ENCODE measurements at places on chromosomes 5 and 9. TPM values are rescaled to one million over a fixed set of nuclear protein-coding genes. Genes with fewer than 3 reads are reported as not detected.

DNA sequence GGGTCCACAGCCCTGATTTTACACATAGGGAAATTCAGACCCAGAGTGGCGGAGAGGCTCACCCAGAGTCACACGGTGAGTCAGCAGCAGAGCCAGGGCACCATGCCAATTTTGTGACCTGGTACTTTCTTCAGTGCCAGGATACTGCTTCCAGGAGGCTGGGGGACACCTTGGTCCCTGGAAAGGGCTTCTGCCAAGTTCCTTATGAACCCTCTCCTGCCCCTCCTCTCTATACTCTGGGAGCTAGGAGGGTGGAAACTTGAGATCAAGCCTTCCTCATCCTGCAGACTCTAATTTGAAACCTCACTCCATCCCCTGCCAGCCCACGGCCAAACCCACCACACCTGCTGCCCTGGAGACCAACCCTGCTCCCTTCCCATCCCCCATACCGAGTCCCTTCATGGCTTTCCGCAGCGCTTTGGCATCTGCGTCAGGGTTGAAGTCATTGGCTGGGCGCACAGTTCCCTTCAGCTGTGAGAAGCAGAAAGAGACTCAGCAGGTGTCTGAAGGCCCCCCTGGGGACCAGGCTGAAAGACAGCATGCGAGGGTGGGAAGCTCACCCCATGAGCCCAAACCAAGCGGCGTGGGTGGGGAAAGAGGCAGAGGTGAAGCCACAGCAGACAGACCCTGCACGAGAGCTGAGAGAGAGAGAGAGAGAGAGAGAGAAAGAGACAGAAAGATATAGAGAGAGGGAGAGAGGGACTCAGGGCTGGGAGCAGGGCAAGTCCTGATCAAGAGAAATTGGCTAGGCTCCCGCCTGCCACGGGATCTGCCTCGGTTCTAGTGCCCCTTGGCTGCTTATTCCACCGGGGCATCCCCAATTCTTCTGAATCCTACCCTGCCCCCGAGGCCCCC lies 33.5 kb downstream of the ANXA6 start:
- no peak overlapping the region for H3K4me3 ChIP-seq
- peak overlapping the region; percentile 72 for H3K27ac ChIP-seq
- no peak for DNase-seq
- H3K27me3 ChIP-seq: no peaks in the 10 kb centered on the region
- H3K36me3 ChIP-seq: peaks cover 41% of the 10 kb centered on the region

- peaks cover 7% of the 10 kb centered on the region for H3K27me3 ChIP-seq
- no peak overlapping the region for H3K27ac ChIP-seq
- H3K4me3 ChIP-seq: no peak overlapping the region
- H3K36me3 ChIP-seq: no peaks in the 10 kb centered on the region
Observed at GRCh38 chr5:79508354-79508753, 5.6 kb downstream of the HOMER1 start.

Gene ANKRD34B
- total RNA-seq: not detected

Gene MARCHF11
- total RNA-seq: not detected

- H3K4me3 ChIP-seq: no peak overlapping the region
- no peaks in the 10 kb centered on the region for H3K4me1 ChIP-seq
- no peak for DNase-seq
- no peaks in the 10 kb centered on the region for H3K36me3 ChIP-seq
- H3K27ac ChIP-seq: no peak overlapping the region
- H3K27me3 ChIP-seq: no peaks in the 10 kb centered on the region
Observed at GRCh38 chr5:61482980-61483379, 150.9 kb downstream of the ZSWIM6 start.

DNA sequence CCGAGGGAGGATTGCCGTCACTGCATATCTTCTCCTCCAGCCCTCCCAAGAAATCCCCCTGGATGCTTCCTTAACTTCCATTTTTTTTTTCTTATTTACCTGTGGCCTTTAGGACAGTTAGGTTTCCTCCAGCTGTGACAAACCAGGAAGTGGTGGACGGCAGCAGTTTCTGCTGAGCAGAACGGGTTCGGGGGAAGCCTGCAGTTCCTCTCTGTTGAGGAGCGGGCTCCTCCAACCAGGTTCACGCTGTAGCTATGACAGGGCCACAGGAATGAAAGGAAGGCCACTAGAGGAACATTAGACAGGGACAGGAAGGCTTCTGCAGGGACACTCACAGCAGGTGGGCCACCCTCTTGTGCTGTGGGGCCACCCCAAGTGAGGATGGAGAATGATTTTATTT lies 76.7 kb upstream of the SYK start:
- DNase-seq: no peak
- H3K4me1 ChIP-seq: no peaks in the 10 kb centered on the region
- no peak overlapping the region for H3K4me3 ChIP-seq

Gene SLC6A18
- not detected for total RNA-seq

Gene MSMP
- not detected for total RNA-seq

DNA sequence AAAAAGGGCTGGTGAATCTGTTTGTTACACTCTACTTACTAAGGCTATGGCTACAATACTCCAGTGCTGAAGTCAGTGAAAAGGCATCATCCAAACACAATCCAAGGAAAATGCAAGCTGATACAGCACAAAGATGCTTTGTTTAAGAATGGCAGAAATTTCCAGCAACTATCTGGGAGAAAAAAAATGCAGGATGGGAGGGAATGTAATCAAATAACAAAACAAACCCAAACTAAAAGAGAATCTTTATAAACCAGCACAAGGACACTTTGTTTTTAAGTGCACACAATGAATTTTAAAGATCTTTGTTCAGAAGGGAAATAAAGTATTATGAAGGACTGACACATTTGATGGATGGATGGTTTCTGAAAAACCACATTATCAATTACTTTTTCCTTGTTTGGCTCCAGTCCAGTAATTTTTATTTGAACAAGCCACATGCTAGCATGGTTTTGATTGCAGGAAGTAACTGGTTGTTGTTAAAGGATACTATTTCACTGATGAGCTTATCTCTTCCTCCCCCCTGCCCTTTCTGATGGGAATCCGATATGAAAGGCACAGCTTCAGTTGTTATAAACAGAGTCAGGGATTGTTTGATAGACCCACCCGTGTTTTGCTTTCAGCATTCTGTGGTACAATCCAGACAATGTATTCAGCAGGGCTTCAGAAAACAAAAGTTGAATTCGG lies 12.1 kb upstream of the TLE4 start:
- no peaks in the 10 kb centered on the region for H3K27me3 ChIP-seq
- no peak for DNase-seq
- H3K4me3 ChIP-seq: no peak overlapping the region
- no peak overlapping the region for H3K27ac ChIP-seq

- no peak overlapping the region for H3K27ac ChIP-seq
- H3K4me1 ChIP-seq: peaks cover 32% of the 10 kb centered on the region
- H3K36me3 ChIP-seq: no peaks in the 10 kb centered on the region
- no peak for DNase-seq
- H3K27me3 ChIP-seq: no peaks in the 10 kb centered on the region
- no peak overlapping the region for H3K4me3 ChIP-seq
Observed at GRCh38 chr9:127555840-127556820, 55.9 kb upstream of the STXBP1 start.

- no peak for DNase-seq
- H3K27ac ChIP-seq: no peak overlapping the region
- no peaks in the 10 kb centered on the region for H3K4me1 ChIP-seq
Observed at GRCh38 chr9:120186276-120186675, 393.7 kb downstream of the CDK5RAP2 start.

Gene UNC13B
- 0.24 TPM for total RNA-seq

DNA sequence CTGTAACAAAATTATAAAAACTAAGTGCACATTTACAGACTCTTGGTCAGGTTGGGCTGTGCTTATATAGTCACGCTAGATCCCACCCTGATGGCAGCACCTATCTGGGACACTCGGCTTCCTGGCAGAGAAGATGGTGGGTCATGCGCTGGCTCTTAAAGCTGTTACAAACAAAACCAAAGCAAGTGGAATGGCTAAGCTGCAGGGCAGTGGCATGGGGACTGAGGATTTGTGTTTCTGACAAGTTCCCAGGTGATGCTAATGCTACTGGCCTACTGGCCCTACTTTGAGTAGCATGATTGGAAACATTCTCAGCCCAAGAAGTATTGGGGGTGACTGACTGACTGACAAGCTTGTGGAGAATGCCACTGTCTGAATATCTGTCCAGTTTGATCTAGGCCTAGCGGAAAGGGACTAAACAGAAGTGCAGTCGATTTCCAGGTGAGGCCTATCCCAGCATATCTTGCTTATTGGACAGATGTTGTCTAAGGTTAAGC lies 8.3 kb downstream of the BTF3 start:
- H3K27ac ChIP-seq: no peak overlapping the region
- peaks cover 5% of the 10 kb centered on the region for H3K36me3 ChIP-seq
- H3K4me3 ChIP-seq: no peak overlapping the region
- no peak for DNase-seq
- H3K27me3 ChIP-seq: no peaks in the 10 kb centered on the region
- H3K4me1 ChIP-seq: no peaks in the 10 kb centered on the region

DNA sequence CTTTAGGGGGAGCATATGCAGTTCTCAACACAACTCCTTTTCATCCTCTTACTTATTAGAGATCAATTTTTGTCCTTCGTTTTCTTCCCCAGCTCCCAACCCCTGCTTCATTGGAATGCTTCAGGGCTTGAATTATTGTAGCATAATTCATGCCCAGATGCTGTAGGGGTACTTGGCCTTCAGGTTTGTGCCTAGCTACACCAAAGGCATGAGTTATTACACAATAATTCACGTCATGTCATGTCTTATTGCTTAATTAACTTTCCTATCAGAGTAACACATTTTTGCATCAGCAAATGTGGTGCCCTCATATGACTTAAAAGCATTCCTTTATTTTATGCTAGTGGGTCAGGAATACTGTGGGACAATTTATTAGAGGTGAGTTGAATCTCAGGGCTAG lies 507.2 kb downstream of the NFIB start:
- H3K4me3 ChIP-seq: no peak overlapping the region
- no peaks in the 10 kb centered on the region for H3K27me3 ChIP-seq

GRCh38 chr9:83313781-83314180 lies 224.4 kb downstream of the FRMD3 start:
- no peaks in the 10 kb centered on the region for H3K36me3 ChIP-seq
- H3K27me3 ChIP-seq: no peaks in the 10 kb centered on the region
- H3K4me1 ChIP-seq: no peaks in the 10 kb centered on the region

DNA sequence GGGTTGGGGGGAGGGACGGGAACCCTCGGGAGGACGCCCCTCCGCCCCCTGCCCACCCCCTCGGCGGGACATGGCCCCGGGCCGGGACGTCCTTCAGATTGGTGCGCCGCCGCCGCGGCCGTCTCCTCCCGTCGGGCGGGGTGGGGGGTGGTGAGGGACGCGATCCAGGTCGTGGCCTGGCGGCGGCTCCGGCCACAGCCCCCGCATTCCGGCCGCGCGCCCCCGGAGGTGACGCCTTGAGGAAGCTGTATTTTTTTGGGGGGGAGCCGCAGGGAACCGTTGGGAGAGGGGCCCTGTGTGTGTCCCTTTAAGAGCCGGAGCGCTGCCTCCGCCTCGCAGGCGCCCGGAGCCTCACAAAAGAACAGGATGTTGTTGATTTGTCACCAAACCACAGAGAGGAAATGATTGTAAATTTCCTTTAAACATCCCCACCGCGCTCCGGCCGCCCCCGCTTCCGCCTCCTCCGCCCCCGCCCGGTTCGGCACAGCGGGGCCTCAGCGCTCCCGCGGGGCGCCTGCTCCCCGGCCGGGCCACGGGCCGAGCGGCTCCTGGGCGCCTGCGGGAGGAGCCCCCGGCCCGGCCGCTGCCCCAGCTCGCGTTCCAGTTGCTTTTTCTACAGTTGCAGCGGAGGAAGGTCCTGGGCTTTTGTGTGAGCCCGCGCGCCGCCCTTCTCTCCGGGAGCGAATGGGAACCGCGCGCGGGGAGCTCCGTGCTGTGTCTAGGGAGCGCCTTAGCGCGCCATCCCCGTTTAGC lies 32.1 kb upstream of the SPRY4 start:
- peaks cover 35% of the 10 kb centered on the region for H3K4me1 ChIP-seq
- H3K36me3 ChIP-seq: no peaks in the 10 kb centered on the region
- peak overlapping the region; percentile 62 for H3K4me3 ChIP-seq
- DNase-seq: peak; percentile 88

DNA sequence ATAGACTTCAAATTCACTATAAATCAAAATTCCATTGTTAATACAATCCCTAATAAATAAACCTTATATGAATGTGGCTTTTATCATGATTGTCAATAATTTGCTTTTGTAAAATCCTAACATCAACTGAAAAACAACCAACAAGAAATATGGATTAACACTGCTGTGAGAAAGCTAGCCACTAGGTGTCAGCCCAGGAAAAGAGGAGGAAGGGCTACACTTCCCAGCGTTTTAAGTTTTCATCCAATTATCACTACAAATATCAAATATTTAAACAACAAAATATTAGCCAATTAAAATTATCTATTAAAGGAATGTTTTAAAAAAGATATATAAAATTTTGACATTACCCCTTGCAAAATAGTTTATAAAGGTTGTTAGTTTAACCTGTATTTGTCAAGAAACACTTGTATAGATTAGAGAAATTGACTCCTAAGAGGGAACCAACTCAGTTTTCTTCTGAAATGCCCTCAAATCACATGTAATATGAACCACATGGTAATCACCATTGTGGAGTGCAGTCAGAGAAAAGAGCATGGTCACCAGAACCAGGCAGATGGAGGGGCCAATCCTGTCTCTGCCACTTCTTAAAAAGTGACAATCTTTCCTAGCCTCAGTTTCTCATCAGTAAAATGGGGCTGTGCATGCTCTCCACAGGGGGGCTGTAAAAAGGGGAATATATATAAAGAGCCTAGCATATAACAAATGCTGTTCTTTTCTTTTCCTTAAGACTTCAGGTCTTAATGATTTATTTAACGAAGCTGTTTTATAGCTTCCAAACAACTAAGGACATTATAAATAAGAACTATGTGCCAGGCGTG lies 188.2 kb downstream of the CRB2 start:
- H3K4me3 ChIP-seq: no peak overlapping the region
- no peaks in the 10 kb centered on the region for H3K27me3 ChIP-seq
- peak; percentile 7 for DNase-seq
- no peaks in the 10 kb centered on the region for H3K36me3 ChIP-seq
- H3K4me1 ChIP-seq: no peaks in the 10 kb centered on the region

DNA sequence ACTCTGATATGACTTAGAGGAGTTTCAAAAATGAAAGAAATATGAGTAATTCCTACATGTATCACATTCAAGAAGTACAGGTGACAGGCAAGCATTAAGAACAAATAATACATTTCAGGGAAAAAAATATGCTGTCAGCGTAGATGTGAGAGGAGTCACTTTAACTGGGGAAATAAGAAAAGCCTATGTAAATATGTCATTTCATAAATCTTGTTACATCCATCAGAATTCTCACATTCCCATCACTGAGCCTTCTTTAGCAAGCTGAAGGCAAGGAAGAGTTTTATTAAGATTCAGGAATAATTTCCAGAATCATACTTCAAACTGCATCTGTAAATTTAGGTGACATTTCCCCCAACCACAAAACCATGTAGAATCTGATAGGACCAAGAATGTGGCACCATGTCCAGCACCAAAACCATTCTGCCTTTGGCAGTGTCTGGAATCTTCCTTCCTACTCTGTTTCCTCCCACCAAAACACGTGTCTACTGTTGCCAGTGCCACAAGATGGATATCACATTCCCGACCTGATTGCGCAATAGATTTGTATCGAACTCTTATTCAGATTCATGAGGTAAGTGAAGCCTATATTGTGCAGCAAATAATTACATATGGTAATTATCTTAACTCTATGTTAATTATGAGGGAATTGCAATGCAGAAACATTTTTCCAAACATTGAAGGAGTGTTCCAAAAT lies 690.9 kb downstream of the ISL1 start:
- H3K27me3 ChIP-seq: no peaks in the 10 kb centered on the region
- no peaks in the 10 kb centered on the region for H3K4me1 ChIP-seq
- H3K4me3 ChIP-seq: no peak overlapping the region
- H3K36me3 ChIP-seq: no peaks in the 10 kb centered on the region
- H3K27ac ChIP-seq: no peak overlapping the region
- DNase-seq: no peak

Gene MARCOL
- total RNA-seq: not detected

Gene ITK
- 297 TPM for total RNA-seq

- no peaks in the 10 kb centered on the region for H3K4me1 ChIP-seq
- H3K27me3 ChIP-seq: no peaks in the 10 kb centered on the region
- no peak overlapping the region for H3K4me3 ChIP-seq
- no peak for DNase-seq
Observed at GRCh38 chr9:119556129-119556875, 187.1 kb upstream of the BRINP1 start.

Data from naive thymus-derived CD4-positive, alpha-beta T cell (primary cell).